ENCODE measurements at places on chromosomes 12 and 14. TPM values are rescaled to one million over a fixed set of nuclear protein-coding genes. Genes with fewer than 3 reads are reported as not detected.

DNA sequence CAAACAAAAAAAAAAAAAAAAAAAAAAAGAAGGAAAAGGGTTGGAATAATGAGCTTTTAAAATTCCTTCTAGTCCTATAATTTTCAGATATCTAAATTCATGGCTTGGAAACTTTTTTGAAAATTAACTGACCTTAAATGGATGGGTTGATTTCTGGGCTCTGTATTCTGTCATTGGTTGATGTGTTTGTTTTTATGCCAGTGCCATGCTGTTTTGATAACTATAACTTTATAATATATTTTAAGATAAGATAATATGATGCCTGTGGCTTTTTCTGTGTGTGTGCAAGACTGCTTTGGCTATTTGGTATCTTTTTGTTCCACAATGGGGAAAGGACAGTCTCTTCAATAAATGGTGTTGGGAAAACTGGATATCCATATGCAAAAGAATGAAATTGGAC, 7.3 kb downstream of the OR10G3 start:
- no peak for DNase-seq

DNA sequence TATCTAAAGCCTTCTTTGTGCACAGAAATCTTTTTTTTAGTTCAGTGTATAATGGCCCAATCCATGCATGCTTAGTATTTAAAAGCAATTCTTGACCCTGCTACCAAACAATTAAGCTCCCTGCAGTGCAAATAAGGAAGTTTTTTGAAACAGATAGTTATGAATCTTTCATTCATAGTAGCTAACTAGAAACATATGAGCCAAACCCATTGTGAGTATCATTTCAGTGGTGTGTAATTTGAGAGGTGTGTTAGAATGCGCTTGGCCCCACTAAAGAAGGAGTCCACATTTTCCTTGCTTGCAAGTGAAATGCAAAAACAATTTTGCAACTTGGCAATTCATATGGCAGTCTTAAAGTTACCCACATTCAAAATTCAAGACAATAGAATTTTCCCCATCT, 14.4 kb downstream of the EPS8 start:
- peak; percentile 64 for DNase-seq

GRCh38 chr12:87809916-87810315, 219.3 kb downstream of the C12orf50 start:
- no peak for DNase-seq

- no peak for DNase-seq
Measured at GRCh38 chr14:30131581-30132097, 204.0 kb upstream of the PRKD1 start.

GRCh38 chr12:62606654-62607053, 140.0 kb downstream of the MON2 start:
- no peak for DNase-seq

GRCh38 chr12:46771268-46771827, 54.4 kb downstream of the SLC38A4 start:
- peak; percentile 63 for DNase-seq

- peak; percentile 68 for DNase-seq
Measured at GRCh38 chr12:48165089-48165981, 8.0 kb upstream of the ASB8 start.

GRCh38 chr12:2248901-2249381, 196.2 kb downstream of the CACNA1C start:
- DNase-seq, result no peak

DNA sequence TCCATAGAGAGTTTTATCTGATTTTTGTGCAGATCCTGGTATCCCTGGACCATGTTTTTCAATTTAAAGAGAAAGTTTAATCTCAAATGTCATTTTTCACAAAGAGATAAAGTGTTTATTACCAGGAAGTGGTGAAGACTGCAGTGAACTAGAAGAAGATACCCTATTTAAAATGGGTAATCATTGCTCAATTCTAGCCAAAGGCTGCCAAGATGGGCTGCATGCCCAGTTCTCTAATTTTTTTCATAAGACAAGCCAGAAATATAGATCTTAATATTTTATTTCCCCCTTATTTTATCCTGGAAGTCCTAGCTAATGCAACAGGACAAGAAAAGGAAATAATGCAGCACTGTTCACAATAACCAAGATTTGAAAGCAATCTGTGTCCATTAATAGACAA, 343.5 kb downstream of the PCNX1 start:
- DNase-seq, result no peak

DNA sequence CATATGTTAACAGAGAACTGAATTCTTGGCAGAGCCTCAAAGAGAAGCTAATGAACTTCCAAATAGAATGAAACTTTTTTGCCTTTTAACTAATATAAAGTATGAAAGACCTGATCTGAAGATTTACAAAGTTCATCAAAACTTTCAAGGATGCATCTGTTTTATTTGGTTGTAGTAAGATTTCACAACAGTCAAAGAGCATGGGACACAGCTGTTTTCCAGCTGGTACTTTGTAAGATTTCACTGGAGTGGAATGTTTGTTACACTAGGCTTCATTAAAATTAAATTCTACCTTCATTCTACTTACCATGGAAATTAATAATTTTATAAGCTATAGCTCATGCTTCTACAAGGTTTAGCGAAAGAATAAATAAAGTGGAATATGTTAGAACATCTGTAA, 351.2 kb downstream of the SLC6A15 start:
- peak; percentile 76 for DNase-seq

DNA sequence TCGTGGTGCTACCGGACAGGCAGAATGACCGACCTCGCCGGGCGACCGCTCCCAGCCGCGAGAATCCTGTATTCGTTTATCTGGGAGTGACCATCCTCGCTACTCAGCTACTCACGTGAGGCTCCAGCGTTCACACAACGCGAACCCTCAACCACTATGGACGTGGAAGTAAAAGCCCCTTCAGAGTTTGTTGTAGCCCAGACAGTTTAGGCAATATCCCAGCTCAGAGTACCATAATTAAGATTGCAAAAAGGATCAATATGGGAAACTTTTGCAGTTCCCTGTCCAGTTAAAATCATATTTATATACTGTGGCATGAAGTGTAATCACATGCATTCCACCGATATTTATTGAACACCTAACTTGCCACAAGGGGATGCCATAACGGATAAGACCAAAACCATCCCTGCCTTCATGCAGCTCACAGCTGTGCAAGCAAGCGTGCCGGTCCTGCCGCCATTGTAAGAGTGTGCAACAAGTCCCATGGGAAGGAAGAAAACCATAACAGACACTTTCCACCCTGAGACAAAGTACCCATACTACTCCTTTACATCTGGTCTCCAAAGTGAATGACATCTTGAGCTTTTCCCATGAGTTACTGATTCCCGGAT, 938 bp upstream of the MAX start:
- peak; percentile 33 for DNase-seq

DNA sequence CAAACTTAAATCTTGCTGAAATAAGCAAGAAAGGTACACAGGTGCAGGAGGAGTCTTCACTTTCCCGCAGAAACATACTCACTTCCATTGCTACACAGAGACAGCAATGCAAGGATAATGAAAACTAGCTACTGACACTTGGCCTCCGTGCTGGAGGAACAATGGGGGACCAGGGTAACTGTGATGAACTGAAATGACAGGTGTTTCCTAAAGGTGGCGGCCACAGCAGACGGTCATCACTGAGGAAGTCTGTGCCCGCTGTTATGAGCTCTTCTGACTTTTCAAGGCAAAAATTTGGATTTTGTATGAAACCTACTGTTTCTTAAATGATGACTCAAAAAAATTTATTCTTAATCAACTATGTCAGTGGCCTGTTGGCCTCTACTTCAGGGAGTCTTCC, 189.4 kb downstream of the CACNA1C start:
- no peak for DNase-seq

DNA sequence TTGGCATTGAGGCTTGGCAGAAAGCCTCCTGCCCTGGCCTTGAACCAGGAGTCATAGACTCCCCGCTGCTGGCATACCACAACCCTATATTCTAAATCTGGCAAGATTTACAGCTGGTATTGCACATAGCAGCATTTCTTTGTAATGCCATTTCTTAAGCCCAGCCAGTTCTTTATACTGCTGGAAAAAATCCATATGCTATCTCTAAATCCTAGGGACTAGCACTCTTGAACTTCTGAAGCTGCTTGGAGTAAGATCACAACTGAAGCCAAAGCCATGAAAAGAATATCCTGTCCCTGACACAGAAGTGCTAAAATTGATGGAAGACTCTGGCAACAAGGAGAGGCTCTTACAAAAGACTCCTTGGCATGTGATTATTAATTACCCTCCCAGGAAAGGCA, 89.3 kb downstream of the KCNC2 start:
- DNase-seq, result peak; percentile 56

GRCh38 chr14:68374682-68375081, 418.2 kb downstream of the ZFP36L1 start:
- DNase-seq, result peak; percentile 87

DNA sequence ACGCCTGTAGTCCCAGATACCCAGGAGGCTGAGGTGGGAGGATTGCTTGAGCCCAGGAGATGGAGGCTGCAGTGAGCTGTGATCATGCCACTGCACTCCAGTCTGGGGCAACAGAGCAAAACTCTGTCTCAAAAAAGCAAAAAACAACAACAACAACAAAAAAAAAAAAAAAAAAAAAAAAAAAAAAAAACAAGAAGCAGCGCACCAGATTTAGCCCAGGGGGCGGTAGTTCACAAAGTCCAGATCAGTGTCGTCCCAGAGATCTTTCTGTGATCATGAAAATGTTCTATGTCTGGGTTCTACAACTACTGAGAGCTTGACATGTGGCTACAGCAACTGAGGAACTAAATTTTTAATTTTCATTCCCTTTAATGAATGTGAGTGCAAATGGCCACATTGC, 27.4 kb downstream of the OAS2 start:
- no peak for DNase-seq

DNA sequence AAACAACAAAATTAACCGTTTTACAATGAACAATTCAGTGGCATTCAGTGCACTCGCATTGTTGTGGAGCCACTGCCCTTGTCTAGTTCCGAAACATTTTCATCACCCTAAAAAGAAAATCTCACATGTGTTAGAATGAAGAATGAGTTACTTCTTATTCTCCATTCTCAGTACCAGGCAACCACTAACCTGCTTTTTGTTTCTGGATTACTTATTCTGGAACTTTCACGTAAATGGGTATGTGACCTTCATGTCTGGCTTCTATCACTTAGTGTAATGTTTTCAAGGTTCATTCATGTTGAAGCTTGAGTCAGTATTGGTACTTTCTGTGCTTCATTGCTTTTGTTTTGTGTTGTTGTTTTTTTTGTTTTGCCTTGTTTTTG, 15.6 kb downstream of the RCOR1 start:
- DNase-seq, result no peak

- no peak for DNase-seq
Measured at GRCh38 chr12:29287622-29288021, 93.3 kb downstream of the ERGIC2 start.

DNA sequence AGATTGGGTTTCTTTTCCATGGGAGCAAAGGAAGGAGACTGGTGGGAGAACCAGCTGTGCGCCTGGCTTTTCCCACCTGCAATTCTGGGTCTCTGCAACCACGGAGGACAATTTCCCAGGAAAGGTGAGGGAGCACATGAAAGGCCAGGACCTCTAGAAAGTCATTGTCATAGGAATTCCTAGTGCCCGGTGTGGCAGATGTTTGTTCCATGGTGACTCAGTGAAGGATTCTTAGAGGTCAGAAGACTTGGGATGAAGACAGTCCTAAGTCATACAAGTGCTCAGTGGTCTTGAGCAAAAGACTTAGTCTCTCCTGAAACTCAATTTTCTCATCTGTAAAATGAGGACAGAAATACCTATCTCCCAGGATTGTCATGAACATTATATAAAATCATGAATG, 51.3 kb downstream of the KCNA5 start:
- no peak for DNase-seq

- DNase-seq, result peak; percentile 20
Measured at GRCh38 chr12:13812168-13812567, 169.2 kb downstream of the GRIN2B start.

GRCh38 chr12:94128280-94128679, 20.1 kb upstream of the PLXNC1 start:
- DNase-seq, result no peak

GRCh38 chr12:92136026-92136730, 9.5 kb downstream of the BTG1 start:
- no peak for DNase-seq

- peak; percentile 12 for DNase-seq
Measured at GRCh38 chr12:79455286-79455685, 235.5 kb downstream of the PAWR start.

- peak; percentile 56 for DNase-seq
Measured at GRCh38 chr12:69062621-69063237, 129.8 kb upstream of the CPM start.

GRCh38 chr12:29741342-29742241, 42.1 kb downstream of the TMTC1 start:
- no peak for DNase-seq

DNA sequence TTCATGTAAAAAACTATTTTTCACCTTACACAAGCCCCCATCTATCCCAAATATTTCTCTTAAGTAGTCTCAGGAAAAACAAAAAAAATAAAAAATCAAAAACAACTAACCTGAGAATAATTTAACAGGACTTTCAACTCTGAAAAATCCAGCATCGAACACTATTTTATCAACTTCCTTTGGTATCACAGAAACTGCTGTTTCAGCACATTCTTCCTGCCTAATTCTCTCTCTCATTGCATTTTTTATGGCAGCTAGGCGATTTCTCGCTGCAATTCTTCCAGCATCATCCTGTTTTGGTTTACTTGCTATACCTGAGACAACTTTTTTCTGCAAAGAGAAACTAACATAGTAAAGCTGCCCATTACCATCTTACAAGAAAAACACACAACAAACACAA, 29.4 kb downstream of the LGALS3 start:
- no peak for DNase-seq

GRCh38 chr12:107992870-107993451, 136.1 kb upstream of the WSCD2 start:
- DNase-seq, result peak; percentile 11

GLTP gene
- total RNA-seq, result 22.4 TPM

CCDC196 gene
- total RNA-seq, result not detected

EML5 gene
- 0.93 TPM for total RNA-seq

CYP46A1 gene
- total RNA-seq, result 2.3 TPM

MOAP1 gene
- 27.0 TPM for total RNA-seq

FRS2 gene
- total RNA-seq, result 28.8 TPM

MYH6 gene
- total RNA-seq, result 0.66 TPM

KRT73 gene
- 0.09 TPM for total RNA-seq

OTX2 gene
- 0.04 TPM for total RNA-seq

HSP90B1 gene
- total RNA-seq, result 337 TPM

ITGA7 gene
- 255 TPM for total RNA-seq

TAS2R7 gene
- not detected for total RNA-seq

DNAI7 gene
- total RNA-seq, result 0.40 TPM

CD163 gene
- 6.9 TPM for total RNA-seq

UTP20 gene
- 14.8 TPM for total RNA-seq

MANSC4 gene
- not detected for total RNA-seq

ACOT4 gene
- 0.31 TPM for total RNA-seq

CKB gene
- 155 TPM for total RNA-seq

PRKAB1 gene
- 12.8 TPM for total RNA-seq

HOXC4 gene
- 10.1 TPM for total RNA-seq

LMO3 gene
- 1.8 TPM for total RNA-seq

SLC22A17 gene
- 15.5 TPM for total RNA-seq

NGDN gene
- 45.8 TPM for total RNA-seq
